ENCODE measurements at places on chromosomes 16 and 17. TPM values are rescaled to one million over a fixed set of nuclear protein-coding genes. Genes with fewer than 3 reads are reported as not detected.

Gene TBC1D3C
- polyA plus RNA-seq: not detected

Gene RTN4RL1
- not detected for polyA plus RNA-seq

Gene TEX14
- polyA plus RNA-seq: 0.21 TPM

Gene HIGD1B
- 0.33 TPM for polyA plus RNA-seq

Gene TPPP3
- polyA plus RNA-seq: not detected

Gene OR2C1
- polyA plus RNA-seq: 0.14 TPM

Gene THOC6
- polyA plus RNA-seq: 58.2 TPM

Gene TUBB3
- polyA plus RNA-seq: 0.54 TPM

Gene SLC16A5
- polyA plus RNA-seq: 0.90 TPM

Gene ABCA9
- polyA plus RNA-seq: 0.03 TPM

Gene GP2
- not detected for polyA plus RNA-seq

Gene GINS2
- polyA plus RNA-seq: 74.9 TPM

Gene CIITA
- polyA plus RNA-seq: 35.0 TPM

Gene BEAN1
- polyA plus RNA-seq: not detected

Gene DNAAF8
- 0.20 TPM for polyA plus RNA-seq

Gene GEMIN4
- 53.6 TPM for polyA plus RNA-seq

Gene AIPL1
- polyA plus RNA-seq: not detected

Gene CCL1
- polyA plus RNA-seq: not detected

Gene CTRB1
- polyA plus RNA-seq: not detected

Gene UMOD
- not detected for polyA plus RNA-seq

Gene PHLPP2
- 3.8 TPM for polyA plus RNA-seq

Gene TMEM114
- polyA plus RNA-seq: not detected

Gene MT4
- polyA plus RNA-seq: not detected

Gene KRT39
- polyA plus RNA-seq: not detected

Gene VAC14
- polyA plus RNA-seq: 33.7 TPM

Gene ITGB4
- 0.54 TPM for polyA plus RNA-seq

Gene DDX28
- polyA plus RNA-seq: 38.8 TPM

Gene IL17C
- not detected for polyA plus RNA-seq

Gene SHCBP1
- polyA plus RNA-seq: 71.7 TPM

Gene SOST
- not detected for polyA plus RNA-seq

Gene SLFN13
- 61.7 TPM for polyA plus RNA-seq

Gene HP
- polyA plus RNA-seq: not detected
